Activated naive CD4-positive, alpha-beta T cell (primary cell): ENCODE measurements at places on chromosomes 16 and 17.

- DNase-seq, result no peak
These were observed 24.1 kb downstream of the PRKCA start for GRCh38 chr17:66326476-66327047.

DNA sequence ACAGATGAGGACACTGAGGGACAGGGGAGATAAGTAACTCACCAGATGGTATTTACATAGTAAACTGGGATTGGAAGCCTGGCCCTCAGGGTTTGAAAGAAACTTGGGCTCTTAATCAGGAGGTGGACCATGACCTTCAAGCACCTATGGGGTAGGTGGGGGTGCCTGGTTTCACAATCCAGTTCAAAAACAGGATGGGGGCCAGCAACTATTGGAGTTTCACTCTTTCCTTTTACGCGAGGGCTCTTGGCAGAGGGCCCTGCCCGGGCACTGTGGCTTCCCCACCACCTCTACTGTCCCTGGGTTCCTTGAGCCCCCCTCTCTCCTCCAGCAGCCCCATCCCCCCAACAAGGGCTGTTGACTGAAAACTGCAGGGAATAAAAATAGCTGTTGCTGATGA, 11.3 kb upstream of the PRR29 start:
- DNase-seq, result no peak

DNA sequence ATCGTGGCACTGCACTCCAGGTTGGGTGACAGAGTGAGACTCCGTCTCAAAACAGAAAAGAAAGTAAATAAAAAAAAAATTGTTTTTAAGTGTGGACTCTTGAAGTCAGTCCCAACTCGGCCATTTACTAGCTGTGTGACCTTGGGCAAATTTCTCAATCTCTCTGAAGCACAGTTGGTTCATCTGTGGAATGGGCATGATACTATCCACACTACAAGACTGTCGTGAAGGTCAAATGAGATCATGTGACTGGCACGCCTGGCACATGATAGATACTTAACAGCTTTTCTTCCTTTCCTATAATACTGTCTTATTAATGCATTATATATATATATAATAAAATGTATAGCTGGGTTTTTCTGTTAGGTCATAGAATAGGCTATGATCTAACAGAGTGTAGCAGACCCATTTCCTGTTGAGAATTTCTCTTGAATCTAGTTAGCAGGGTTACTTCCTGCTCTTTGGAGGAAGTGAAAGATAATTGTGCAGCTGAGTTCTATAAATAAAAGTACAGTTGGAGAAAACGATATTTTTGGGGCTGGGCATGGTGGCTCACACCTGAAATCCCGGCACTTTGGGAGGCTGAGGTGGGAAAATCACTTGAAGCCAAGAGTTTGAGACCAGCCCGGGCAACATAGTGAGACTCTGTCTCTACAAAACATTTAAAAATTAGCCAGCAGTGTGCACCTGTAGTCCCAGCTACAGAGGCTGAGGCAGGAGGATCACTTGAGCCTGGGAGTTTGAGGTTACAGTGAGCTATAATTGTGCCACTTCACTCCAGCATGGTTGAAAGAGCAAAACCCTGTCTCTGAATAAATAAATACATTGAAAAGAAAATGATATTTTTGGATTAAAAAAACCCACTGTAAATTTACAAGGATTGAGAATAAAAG, 7.3 kb downstream of the MILR1 start:
- DNase-seq, result no peak

- DNase-seq, result no peak
These were observed 250.5 kb upstream of the C16orf82 start for GRCh38 chr16:26816266-26816665.

DNA sequence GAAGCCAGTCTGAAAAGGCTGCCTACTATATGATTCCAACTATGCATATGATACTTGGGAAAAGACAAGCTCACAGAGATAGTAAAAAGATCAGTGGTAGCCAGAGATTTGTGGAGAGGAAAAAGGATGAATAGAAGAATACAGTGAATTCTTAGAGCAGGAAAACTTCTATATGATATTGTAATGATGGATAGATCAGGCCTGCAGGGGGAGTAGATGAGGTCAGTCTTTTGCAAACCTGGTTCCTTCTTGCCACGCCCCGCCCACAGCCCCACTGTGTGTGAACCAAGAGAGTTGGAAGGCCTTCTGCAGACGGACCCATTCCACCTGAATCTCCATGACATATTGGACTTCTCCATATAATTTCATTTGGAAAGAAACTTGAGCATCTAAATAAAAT, 761 bp upstream of the CCL8 start:
- no peak for DNase-seq

DNA sequence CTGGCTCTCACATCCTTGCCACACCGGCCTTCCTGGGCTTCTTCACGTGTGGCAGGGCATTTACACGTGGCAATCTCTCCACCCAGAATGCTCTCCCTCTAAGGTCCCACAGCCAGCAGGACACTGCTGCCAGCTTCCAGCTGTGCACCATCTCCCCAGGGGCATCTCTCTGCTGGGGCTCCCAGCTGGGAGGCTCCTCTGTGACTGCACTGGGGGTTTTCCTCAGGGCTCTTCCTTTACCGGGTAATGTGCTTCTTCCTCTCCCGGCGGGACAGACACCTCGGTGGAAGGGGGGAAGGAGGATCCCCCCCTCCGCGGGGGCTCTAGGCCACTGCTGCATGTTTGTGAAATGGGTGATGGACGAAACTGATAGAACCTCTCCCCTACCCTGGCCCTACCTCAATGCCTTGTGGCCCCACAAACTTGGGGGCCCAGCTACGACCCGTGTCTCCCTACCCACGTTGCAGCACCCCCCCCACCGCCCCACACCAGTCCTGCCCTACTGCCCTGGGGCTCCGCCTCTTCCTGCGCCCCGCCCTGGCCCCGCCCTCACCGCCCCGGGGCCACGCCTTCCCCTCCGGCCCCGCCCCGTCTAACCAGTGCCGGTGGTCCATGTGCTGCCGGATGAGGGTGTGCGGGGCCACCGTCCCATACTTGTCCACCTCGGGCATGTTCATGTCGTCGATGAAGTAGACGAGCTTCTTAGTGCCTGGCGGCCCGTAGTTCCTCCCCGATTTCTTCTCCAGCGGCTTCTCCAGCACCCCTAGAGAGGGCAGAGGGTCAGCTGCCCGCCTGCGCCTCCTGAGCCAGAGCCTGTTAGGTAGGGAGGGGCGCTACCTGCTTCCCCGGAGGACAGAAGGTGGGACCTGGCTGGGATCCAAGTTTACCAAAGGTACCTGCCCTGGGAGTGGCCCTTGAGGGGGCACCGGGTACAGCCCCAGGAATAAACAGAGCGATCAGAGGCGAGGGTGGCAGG, 92.6 kb downstream of the DNAH17 start:
- peak; percentile 25 for DNase-seq

- DNase-seq, result no peak
These were observed 75.2 kb downstream of the KATNIP start for GRCh38 chr16:27625050-27625697.

GRCh38 chr17:77237232-77238008, 96.7 kb downstream of the SEC14L1 start:
- DNase-seq, result no peak

GRCh38 chr16:83953796-83954576, 946 bp downstream of the OSGIN1 start:
- DNase-seq, result no peak

GRCh38 chr17:40374821-40375498, 10.4 kb upstream of the GJD3 start:
- DNase-seq, result no peak

DNA sequence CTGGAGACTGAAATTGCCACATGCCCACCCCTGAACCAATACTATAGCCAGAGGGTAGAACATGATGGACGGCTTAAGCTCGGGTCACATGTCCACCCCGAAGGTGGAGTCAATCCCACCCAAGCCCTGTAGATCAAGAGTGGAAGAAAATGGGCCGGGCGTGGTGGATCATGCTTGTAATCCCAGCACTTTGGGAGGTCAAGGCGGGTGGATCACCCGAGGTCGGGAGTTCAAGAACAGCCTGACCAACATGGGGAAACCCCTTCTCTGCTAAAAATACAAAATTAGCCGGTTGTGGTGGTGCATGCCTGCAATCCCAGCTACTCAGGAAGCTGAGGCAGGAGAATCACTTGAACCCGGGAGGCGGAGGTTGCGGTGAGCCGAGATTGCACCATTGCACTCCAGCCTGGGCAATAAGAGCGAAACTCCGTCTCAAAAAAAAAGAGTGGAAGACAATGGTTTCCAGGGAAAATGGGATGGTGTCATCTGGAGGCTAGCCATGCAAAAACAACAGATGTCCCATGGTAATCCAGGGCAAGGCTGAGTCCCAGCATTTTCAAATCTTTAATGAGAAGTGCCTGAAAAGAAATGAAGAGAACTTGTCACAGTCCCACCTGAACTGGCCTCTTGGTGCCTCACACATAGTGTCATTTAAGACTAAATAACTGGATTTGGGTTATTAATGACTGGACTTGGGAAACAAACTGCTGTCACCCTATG, 30.1 kb downstream of the CD300LF start:
- no peak for DNase-seq

GRCh38 chr16:8620535-8620934, 963 bp upstream of the METTL22 start:
- no peak for DNase-seq

GRCh38 chr16:79303959-79304387, 296.6 kb downstream of the MAF start:
- no peak for DNase-seq

DNA sequence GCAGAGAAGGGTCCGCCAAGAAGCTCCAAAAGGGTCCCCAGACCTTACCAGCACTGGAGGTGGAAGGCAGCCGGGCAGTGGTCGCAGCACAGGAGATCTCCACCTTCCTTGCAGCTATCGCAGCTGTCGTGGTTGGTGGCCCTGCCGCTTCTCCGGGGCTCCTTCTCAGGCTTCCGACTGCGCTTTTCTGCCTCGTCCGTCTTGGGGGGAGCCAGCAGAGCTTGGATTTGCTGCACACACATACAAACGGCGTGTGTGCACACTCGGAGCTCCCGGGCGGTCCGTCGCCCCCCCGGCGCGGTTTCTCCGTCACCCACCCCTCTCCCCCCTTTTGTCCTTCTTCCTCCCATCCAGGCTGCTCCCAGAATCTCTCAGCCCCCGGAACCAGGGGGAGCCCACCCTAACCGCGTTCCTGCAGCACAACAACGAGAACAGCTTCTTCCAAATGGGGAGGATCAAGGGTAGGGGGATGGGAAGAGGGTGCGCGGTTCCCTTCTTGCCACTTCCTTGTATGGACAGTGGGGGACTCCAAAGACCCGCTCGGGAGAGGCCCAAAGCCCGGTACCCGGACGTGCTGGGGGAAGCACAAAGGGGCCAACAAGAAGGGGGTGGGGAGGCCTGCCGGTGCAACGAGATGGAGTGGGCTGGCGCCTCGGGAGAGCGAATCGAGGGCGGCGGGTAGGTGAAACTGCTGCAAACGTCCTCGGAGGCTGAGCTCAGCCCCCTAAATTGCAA, 1.1 kb downstream of the PHF12 start:
- peak; percentile 48 for DNase-seq

DNA sequence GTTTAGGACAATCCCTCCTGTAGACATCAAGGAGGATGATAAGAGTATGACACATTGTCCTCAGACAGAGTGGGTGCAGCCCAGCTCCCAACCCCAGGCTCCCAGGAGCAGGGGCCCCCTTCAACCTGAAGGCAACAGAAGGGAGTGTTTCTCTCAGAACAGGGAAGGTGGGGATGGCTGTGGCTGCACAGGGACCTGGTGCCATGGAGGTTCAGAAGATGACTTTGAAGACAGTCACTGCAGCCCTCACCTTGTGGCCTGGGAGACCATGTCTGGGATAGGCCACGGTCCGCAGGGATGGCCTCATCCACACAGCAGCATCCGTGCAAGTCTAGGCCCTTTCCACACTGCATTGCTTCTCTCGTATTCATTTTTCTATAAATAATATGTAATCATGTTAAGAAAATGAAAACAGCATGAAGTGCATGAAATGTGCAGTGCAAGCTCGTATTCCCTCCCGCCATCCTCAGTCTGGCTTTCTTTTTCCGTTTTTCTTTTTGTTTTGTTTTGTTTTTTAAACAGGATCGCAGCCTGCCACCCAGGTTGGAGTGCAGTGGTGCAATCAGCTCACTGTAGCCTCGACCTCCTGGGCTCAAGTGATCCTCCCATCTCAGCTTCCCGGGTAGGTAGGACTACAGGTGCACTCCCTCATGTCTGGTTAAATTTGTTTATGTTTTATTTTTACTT, 71.1 kb downstream of the METRNL start:
- DNase-seq, result no peak

- DNase-seq, result no peak
These were observed 7.0 kb upstream of the CDR2 start for GRCh38 chr16:22381392-22381791.

DNA sequence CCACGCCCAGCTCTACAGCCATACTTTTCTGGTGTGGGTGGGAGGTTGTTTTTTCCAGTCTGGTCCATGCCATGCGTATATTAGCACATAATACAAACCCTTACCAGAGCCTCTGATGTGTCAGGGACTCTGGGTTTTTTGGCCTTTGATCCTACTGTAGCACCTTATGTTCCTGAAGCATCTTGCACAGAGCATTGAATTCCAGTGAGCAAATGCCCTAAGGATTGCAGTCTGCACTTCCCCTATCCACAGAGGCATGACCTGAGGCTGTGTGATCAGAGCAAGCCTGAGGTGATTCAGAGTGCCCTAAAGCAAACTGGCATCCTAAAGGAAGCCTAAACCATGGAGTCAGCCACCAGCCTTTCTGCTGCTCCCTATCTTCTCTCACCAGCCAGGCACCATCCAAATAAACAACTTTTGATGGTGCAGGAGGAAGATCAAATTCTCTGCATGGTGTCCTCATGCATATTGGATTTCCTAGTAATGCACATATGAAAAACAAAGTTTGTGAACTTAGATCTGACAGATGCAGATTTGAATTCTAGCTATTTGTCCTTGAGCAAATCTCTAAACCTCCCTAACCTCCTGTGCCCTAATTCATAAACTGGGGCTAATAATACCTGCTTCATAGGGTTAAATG, 41.2 kb upstream of the HAS3 start:
- no peak for DNase-seq

DNA sequence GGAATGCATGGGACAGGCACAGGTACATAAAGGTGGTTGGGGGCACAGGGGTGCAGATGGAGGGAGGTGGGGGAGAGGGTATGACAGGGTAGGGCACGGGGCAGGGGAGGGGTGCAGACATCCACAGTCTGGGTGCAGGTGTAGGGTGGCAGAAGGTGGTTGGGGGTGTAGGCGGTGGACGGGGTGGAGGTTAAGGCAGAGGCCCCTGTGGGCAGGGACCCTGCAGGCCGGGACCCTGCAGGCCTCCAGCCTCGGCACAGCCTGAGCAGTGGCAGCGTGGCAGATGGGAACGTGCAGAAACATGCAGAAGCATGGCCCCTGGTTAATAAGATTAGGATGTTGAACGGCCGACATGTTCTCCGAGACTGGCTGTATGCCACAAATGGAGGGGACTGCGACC, 115.2 kb downstream of the RBFOX3 start:
- DNase-seq, result no peak

GRCh38 chr17:77571155-77571981, 387.1 kb upstream of the TNRC6C start:
- no peak for DNase-seq
